ENCODE measurements at places on chromosomes 1 and 21.

DNA sequence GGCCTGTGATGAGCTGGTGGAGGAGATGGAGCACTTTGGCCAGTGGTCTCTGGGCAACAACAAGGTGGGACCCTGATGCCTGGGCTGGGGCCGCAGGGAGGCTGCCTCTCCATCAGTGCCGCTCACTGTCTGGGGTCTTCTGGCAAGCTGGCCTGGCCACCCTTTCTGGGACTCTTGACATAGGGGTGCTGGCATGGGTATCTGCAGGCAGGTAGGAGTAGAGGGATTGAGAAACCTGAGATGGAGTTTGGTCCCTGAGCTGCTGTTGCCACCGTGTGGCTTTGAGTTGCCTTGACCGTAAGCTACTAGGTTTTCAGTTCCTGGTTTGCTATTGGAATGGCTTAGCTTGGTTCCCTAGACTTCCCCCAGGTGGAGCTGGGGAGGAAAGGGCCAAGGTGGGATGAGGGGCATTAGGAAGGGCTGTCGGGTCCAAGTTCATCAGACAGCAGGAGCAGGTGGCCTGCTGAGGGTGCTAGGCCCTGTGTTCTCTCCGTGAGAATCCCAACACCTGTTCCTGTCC is 13.2 kb upstream of the MFN2 start:
- DNase-seq = no peak

GRCh38 chr1:178021950-178022349 is 52.1 kb upstream of the SEC16B start:
- DNase-seq = no peak

- DNase-seq = no peak
These were observed 3.9 kb upstream of the IER5 start for GRCh38 chr1:181084606-181084969.

DNA sequence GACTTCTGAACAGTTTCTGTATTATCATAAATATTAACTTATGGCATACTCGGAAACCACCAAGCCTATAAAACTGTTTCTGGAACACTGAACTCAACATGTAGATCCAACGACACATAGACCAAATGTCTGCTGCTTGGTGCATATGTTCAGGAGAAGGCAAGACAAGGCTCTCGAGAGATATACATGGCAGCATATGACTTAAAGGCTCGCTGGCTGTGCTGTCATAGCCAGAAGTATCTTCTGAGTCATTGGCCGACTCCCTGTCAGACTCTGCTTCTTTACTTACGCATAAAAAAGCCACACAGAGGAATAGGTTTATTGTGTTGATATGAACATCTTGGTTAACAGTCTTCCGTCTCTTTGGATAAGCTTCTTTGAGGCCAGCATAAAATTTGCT is 60.6 kb downstream of the LYST start:
- no peak for DNase-seq

- DNase-seq = no peak
These were observed 10.4 kb upstream of the ETV3L start for GRCh38 chr1:157110003-157110402.

DNA sequence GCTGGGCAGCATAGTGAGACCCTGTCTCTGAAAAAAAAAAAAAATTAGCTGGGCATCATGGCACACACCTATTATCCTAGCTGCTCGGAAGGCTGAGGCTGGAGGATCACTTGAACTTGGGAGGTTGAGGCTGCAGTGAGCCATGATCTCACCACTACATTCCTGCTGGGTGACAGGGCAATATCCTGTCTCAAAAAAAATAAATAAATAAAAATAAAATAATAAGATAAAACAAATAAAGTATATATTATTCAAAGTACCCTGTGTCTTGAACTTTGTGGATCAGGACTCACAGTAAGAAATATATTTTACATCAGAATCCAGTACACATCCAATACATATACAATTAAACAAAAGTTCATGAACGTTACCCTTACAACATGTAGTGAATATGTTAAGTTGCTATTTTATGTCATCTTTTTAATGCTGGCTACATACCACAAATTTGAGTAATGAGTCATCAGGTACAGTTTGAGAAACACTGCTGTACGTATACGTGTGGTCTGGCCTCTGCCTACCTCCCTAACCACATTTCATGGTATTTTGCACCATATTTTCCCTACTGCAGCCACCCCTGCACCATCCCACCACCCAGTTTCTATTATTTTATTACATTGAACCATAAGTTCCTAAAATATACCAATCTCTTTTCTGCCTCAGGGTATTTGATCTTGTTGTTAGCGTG is 4.4 kb downstream of the NME7 start:
- peak; percentile 24 for DNase-seq

DNA sequence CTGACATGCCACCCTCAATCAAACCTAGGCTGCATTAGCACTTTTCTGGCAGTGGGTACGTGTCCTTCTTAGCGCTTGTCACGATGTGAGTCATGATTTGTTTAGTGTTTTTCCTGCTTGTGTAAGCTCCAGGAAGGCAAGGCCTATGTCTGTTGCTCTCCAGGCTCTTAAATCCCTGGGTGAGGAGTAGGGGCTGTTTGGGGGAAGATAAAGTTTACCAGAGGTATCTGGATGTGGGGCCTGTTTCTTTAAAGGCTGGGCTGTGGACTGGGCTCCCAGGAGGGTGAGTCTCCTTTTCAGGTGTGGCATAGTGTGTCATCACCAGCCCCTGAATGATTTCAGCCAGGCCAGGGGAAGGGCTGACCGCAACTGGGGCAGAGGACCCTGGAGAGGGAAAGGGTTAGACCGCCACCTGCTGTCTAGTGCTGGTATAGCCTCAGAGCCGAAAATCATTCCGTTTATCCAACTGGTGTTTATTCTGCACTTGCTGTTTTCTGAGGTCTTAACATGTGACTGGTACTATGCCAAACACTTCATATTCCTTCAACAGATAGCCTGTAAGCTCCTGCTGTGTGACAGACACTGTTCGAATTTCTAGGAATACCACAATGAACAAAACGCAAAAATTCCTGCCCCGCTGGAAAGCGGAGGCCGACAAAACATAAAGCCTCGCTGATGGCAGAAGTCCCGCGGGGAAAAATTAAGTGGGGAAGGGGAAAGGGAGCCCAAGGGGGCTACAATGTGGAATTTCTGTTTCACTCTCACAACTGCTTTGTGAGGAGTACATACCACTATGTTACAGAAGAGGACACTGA is 9.7 kb downstream of the SERINC2 start:
- no peak for DNase-seq

GRCh38 chr1:17765444-17766411 is 10.6 kb downstream of the ACTL8 start:
- no peak for DNase-seq

GRCh38 chr1:209546390-209547085 is 37.0 kb upstream of the CAMK1G start:
- no peak for DNase-seq

- peak; percentile 77 for DNase-seq
These were observed 45.3 kb upstream of the RGS1 start for GRCh38 chr1:192530254-192530653.

DNA sequence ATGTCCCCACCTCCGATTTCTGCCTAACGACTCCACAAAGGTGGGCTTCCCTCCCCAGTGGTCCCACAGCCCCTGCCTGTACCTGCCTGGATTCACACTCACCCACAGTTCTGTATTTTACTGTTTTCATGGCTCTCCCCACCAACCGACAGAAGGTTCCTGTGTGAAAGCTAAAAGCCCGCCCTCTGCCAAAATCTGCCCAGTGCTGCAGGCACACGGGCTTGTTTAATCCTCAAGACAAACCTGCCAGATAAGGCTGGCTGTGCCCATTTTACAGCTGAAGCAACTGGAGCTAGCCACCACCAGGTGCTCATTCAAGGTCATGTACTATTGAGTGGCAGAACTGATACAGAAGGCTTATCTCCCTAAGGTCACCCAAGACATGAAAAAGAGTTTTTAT is 114.5 kb downstream of the HIVEP3 start:
- no peak for DNase-seq

- no peak for DNase-seq
These were observed 97.5 kb upstream of the CTTNBP2NL start for GRCh38 chr1:112298558-112298957.

DNA sequence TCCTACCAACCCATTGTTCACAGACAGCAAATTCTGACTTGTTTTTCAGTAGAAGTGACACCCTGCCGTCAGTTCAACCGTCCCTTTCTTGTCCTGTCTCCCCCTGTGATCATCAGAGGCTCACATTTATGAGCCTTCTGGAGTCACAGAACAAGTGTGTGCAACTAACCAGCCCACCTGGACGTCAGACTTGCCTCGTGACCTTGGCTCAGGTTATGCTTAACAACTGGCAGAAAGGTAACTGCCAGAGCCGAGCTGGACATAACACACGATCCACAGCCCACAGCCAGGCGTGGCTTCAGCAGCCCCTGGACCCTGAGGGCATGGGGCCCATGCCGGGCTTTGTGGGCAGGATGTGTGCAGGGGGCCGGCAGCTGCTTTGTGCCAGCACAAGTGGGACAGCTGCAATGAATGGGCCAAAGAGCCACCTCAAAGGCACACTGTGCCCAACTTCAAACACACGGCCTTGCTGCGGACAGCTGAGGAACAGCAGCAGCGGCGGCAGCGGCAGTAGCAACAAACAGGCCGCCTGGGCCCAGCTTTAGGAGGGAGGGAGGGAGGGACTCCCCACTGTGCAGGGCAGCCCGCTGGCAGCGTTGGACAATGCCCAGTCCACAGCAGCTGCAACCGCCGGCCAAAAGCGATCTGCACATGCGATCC is 103.9 kb downstream of the ZBTB18 start:
- DNase-seq = no peak

GRCh38 chr1:169858467-169858866 is 35.2 kb downstream of the SCYL3 start:
- DNase-seq = no peak

DNA sequence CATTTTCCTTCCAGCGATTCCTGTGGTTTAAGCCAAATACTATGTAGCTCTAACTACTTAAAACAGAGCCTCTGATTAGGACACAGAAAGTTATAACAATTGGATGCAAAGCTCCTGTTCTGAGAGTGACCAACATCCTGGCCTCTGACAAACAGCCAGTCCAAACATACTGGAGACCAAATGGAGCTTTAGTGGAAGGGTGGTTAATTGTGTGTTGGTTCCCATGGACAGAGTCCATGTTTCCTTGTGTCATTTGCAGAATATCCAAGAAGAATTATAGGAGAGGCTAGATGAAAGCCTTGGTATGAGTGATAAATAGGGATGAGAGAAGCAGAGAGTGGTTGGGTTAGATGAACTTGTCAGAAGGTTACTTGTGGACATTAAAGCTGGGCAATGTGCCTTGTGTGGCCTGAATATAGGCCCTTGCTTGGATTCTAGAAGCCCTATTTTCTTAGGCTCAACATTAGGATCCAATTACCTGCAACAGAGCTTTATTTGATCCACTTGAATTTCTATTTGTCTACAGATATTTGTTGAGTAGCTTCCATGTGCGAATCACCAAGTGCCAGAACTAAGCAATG is 180.5 kb upstream of the GORAB start:
- DNase-seq = no peak

- no peak for DNase-seq
These were observed 18.7 kb downstream of the WNT2B start for GRCh38 chr1:112527266-112528010.

- no peak for DNase-seq
These were observed 91.5 kb downstream of the SPATA46 start for GRCh38 chr1:162285149-162285561.

All from GM06990 (cell line).